ENCODE measurements at places on chromosomes 1 and 21.

GRCh38 chr1:153490272-153491051 lies 30.0 kb upstream of the S100A7 start:
- peak; percentile 66 for DNase-seq

DNA sequence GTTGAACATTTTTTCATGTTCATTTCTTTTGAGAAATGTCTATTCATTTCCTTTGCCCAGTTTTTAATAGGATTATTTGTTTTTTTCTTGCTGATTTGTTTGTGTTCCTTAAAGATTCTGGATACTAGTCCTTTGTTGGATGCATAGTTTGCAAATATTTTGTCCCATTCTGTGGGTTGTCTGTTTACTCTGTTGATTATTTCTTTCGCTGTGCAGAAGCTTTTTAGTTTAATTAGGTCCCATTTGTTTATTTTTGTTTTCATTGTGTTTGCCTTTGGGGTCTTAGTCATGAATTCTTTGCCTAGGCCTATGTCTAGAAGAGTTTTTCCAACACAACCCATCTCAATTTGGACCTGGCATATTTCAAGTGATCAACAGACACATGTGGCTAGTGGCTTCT lies 116.1 kb upstream of the GALNT2 start:
- DNase-seq: no peak

DNA sequence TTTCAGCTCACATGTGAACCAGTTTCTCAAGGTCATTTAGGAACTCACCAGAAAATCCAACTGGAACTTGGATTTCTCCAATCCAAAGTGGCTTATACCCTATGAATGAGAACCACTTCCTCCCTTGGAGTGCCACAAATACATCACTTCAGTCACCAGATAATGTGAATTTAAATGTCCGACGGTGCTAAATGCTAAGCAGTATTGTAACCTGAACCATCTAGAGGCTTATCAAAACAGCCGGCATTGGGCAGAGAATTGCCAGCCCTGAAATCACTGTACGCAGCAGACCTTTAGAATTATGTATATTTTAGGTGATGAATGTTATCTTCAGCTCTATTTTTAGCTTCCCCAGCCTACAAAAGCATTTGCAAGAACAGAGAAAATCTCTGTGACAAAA lies 76.8 kb upstream of the COX20 start:
- DNase-seq: no peak

- DNase-seq: no peak
Measured at GRCh38 chr1:245000872-245001188, 136.5 kb upstream of the HNRNPU start.

GRCh38 chr1:11792106-11792505 lies 13.7 kb downstream of the MTHFR start:
- no peak for DNase-seq

GRCh38 chr1:175208773-175209492 lies 16.4 kb upstream of the KIAA0040 start:
- peak; percentile 35 for DNase-seq

DNA sequence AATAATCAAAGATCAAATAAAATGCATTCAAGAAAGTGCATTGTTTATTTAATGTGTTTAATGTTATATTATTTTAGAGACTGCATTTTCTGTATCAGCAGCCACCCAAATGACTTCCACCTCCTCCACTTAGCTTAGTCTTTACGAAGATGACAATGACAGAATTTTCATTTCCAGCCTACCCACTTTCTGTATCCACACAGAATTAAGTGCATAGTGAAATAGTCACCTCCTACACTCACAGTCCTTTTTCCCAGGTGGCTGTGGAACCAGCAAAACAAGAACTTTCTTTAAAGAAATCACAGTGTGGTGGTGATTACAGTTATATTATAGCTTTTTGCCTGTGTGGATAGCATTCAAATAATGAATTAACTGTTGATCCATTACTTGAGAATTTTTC lies 66.2 kb upstream of the KCNK1 start:
- DNase-seq: no peak

DNA sequence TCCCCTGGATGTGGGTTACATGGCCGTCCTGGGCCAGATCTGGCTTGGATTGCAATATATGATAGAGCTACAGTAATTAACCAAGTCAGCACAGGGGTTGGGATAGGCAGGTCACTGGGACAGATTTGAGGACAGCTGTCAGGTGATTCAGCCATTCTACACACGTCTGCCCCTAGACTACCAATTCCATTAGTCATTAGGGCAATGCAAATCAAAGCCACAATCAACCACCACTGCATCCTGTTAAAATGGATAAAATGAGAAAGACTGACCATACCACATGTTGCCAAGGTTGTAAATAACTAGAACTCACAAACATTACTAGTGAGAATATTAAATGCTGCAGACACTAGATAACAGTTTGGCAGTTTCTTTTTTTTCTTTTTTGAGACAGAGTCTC lies 16.0 kb downstream of the C21orf58 start:
- no peak for DNase-seq

GRCh38 chr1:51294566-51295184 lies 35.7 kb downstream of the TTC39A start:
- DNase-seq: no peak

DNA sequence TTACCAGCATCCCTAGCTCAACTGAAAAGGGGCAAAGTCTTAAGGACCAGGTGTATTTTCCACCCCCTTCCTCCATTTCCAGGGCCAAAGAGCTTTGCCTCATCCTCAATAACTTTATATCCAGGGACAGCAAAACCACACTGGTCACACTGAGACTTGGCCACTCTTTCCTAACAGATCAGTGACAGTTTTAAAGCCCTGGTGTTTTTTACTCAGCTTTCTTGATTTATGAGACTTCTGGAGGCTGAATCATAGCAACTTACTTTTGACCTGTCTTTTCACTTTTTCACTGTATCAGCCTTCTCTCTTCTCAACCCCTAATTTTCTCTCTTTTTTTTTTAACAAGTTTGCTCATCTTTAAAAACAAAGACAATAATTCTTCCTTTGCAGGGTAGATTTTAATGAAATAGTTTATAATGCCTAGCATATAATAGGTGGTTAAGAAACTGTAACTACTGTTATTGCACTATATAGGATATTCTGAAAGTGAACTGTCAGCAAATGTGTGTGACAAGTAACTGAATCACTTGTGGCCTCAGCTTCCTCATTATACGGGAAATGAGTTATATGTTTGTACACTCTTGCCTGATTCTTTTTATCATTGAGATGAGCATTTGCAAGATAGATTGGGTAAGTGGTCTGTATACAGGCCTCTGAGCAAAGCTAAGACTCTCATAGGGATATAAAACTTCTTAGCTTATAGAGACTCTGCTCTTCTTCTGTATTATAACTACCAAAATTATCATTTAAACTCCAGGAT lies 19.7 kb upstream of the DYNLT5 start:
- DNase-seq: peak; percentile 80

- no peak for DNase-seq
Measured at GRCh38 chr21:43031121-43031619, 44.5 kb downstream of the CBS start.

- no peak for DNase-seq
Measured at GRCh38 chr1:206550446-206550845, 43.1 kb downstream of the RASSF5 start.

GRCh38 chr1:114219172-114219868 lies 65.7 kb upstream of the SYT6 start:
- no peak for DNase-seq

GRCh38 chr1:75132812-75133619 lies 1.2 kb upstream of the LHX8 start:
- no peak for DNase-seq

DNA sequence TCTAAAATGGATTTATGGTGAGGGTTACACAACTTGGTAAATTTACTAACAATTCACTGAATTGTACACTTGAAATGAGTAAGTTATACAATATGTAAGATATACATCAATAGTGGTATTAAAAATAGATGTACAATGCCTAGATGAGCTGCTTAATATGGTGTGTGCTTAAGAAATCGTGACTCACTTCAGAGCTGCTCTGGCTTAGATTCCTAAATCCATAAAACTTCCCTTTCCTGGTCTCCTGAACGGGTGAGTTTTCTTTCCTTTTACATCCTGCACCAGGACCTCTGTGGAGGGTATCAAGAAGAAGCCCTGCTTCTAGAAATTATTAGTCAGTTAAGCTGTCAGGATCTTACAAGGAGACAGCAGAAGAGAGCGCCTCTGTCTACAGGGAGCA lies 30.4 kb downstream of the H3-3A start:
- no peak for DNase-seq

All from AML-193 (cell line).